ENCODE measurements at places on chromosomes 5 and 9. TPM values are rescaled to one million over a fixed set of nuclear protein-coding genes. Genes with fewer than 3 reads are reported as not detected.

Gene NR4A3
- 1.3 TPM for polyA plus RNA-seq

Gene FANCG
- 47.4 TPM for polyA plus RNA-seq

Gene SYK
- 18.2 TPM for polyA plus RNA-seq

Gene GARIN3
- not detected for polyA plus RNA-seq

Gene FCN2
- polyA plus RNA-seq = not detected

Gene GABRP
- 1.0 TPM for polyA plus RNA-seq

Gene SPATA31C1
- not detected for polyA plus RNA-seq

Gene POLR3G
- polyA plus RNA-seq = 4.5 TPM

Gene SV2C
- polyA plus RNA-seq = 0.26 TPM

Gene LRSAM1
- 20.8 TPM for polyA plus RNA-seq

Gene MYOZ3
- polyA plus RNA-seq = 13.1 TPM

Gene PIGO
- 22.9 TPM for polyA plus RNA-seq

Gene PCDHB16
- 4.0 TPM for polyA plus RNA-seq

Gene SPATA9
- polyA plus RNA-seq = 0.91 TPM

Gene OTULINL
- polyA plus RNA-seq = 8.9 TPM

Gene SERF1A
- 5.3 TPM for polyA plus RNA-seq

Gene TAF11L5
- polyA plus RNA-seq = not detected

Gene PCDH12
- polyA plus RNA-seq = 36.6 TPM

Gene IRX1
- 37.5 TPM for polyA plus RNA-seq

Gene PCDHGA7
- polyA plus RNA-seq = 1.8 TPM

Gene C5orf58
- 0.53 TPM for polyA plus RNA-seq

Gene S1PR3
- 83.0 TPM for polyA plus RNA-seq

Gene RASEF
- 9.2 TPM for polyA plus RNA-seq

Gene DMRT2
- polyA plus RNA-seq = 0.23 TPM

Gene EXOSC2
- 52.7 TPM for polyA plus RNA-seq

Gene IGIP
- 5.6 TPM for polyA plus RNA-seq

Gene LCNL1
- 0.38 TPM for polyA plus RNA-seq
